Stomach (tissue), 19 donors: ENCODE measurements at places on chromosomes 16 and 17. TPM values are rescaled to one million over a fixed set of nuclear protein-coding genes. Genes with fewer than 3 reads are reported as not detected.

The MPP2 gene
- total RNA-seq: 5.1 TPM

DNA sequence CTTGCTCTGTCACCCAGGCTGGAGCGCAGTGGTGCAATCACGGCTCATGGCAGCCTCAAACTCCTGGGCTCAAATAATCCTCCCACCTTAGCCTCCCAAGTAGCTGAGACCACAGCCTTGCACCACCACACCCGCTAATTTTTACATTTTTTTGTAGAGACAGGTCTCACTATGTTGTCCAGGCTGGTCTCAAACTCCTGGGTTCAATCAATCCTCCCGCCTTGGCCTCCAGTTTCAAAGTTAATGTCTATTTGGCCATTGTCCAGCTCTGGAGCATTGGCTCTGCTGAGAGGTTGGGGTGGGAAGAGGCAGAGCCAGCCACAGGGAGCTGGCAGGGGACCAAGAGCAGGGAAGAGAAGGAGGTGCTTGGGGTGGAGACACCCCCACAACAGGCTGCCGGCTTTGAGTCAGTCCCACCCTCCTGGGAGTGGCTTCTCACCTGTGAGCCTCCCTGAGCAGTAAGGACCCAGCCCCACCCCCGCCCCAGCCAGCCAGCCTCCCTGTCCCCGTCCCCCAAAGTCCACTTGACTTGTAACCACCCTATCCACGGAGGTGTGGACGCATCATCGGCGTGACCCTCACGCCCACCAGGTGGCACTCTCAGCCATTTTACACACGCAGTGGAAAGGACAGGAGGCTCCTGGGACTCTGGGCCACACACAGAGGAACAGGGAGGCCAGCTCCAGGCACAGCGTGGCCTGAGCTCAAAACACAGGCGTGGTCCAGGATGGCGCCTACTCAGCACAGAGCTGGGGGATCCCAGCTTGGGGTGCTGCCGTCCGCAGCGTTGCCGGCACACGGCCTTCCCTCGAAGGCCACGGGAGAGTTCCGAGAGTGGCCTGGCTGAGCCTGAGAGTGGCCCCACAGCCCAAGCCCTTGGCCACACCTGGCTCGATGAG is 22.8 kb upstream of the PVALEF start:
- H3K27me3 ChIP-seq: no peaks in the 10 kb centered on the region
- no peak overlapping the region for H3K4me3 ChIP-seq
- no peaks in the 10 kb centered on the region for H3K36me3 ChIP-seq
- peaks cover 18% of the 10 kb centered on the region for H3K4me1 ChIP-seq
- DNase-seq: peak; percentile 87

The CTRB2 gene
- total RNA-seq: not detected

The ESRP2 gene
- total RNA-seq: 76.3 TPM

The TMEM100 gene
- 23.2 TPM for total RNA-seq

- H3K4me3 ChIP-seq: no peak overlapping the region
- no peaks in the 10 kb centered on the region for H3K36me3 ChIP-seq
- no peak overlapping the region for H3K27ac ChIP-seq
- no peaks in the 10 kb centered on the region for H3K4me1 ChIP-seq
These were observed 29.5 kb downstream of the NOS2 start for GRCh38 chr17:27770877-27771276.

DNA sequence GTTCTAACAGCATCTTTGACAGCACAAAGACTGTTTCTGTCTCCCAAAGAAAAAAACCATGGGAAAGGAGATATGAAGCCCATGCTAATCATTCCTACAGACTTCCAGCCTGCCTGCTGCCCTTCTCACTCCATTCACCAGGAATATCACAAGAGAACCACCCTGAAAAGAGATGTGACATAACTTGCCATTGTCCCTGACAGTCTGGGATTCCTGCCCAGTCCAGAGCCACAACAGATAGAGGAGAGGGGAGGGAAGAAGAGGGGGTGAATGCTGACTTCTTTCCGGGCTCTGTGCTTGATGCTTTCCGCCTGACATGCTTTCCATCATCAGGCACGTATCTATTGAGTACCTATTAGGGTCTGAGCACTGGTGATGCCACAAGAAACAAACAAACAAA is 31.6 kb upstream of the ASIC2 start:
- no peaks in the 10 kb centered on the region for H3K36me3 ChIP-seq
- H3K4me1 ChIP-seq: no peaks in the 10 kb centered on the region
- no peak overlapping the region for H3K27ac ChIP-seq
- H3K4me3 ChIP-seq: no peak overlapping the region

GRCh38 chr16:11016993-11017392 is 72.6 kb downstream of the CLEC16A start:
- peaks cover 25% of the 10 kb centered on the region for H3K36me3 ChIP-seq
- peaks cover 16% of the 10 kb centered on the region for H3K4me1 ChIP-seq
- H3K27me3 ChIP-seq: no peaks in the 10 kb centered on the region
- H3K4me3 ChIP-seq: no peak overlapping the region
- peak overlapping the region; percentile 33 for H3K27ac ChIP-seq

DNA sequence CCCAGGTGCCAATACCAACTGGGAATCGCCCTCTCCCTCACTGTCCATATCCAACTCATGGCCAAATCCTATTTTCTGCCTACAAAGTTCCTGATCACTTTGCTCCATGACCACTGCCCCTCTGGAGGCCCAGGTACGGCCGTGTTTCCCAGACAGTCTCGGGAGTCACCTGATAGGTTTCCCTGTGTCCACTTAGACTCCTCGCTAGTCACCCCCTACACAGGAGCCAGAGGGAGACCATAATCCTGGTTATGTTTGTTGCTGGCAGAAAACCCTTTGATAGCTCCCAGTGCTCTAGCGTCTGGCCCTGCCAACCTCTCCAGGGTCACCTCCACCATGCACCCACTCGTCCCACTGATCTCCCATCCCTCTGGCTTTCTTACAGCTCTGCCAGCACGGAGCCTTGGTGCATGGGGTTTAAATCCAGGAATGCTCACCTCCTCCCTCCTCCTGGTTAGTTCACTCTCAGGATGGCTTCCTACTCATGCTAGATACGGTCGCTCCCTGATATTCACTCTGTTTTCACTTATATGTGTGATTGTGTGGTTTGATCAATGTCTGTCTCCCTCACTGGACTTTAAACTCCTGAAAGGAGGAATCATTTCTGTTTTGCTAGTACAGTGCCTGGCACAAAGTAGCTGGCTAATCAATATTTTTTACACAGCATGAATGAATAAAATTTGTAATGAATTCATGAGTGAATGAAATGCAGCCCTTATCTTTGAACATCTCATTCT is 7.5 kb upstream of the CALB2 start:
- no peaks in the 10 kb centered on the region for H3K36me3 ChIP-seq
- DNase-seq: no peak
- peaks cover 36% of the 10 kb centered on the region for H3K27me3 ChIP-seq
- H3K4me3 ChIP-seq: no peak overlapping the region

DNA sequence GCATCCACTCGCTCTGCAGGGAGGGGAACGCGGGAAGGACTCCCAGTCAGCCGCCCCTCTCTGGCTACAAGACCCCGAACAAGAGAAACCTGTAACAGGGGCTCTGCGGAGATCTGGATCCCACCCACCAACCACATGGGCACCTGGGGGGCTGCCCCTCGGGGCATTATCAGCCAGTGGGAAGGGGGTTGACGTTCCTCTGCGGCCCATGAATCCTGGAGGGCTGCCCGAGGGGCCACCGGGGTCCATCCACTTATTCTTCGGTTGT is 1.8 kb upstream of the PCGF2 start:
- H3K4me3 ChIP-seq: peak overlapping the region; percentile 83
- peak overlapping the region; percentile 90 for H3K27ac ChIP-seq
- peaks cover 82% of the 10 kb centered on the region for H3K4me1 ChIP-seq
- no peaks in the 10 kb centered on the region for H3K27me3 ChIP-seq

DNA sequence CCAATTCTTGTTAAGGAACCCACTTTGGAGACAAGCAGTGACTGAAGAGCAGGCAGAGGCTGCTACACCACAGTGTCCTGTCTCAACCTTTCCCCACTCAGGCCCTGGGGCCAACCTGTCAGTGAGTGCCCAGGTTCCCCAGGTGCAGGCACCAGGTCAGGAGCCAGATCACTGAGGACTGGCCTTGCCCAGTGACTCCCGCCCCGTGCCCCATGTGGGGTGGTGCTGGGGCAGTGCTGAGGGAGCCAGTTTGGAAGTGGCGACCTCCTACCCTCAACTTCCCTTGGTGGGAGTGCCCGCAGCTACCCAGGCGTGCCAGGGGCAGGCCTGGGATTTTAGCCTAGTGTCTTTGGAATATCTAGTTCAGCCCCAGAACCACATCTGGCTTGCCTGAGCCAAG is 29.3 kb downstream of the SREBF1 start:
- H3K4me1 ChIP-seq: peaks cover 26% of the 10 kb centered on the region
- peaks cover 77% of the 10 kb centered on the region for H3K36me3 ChIP-seq

DNA sequence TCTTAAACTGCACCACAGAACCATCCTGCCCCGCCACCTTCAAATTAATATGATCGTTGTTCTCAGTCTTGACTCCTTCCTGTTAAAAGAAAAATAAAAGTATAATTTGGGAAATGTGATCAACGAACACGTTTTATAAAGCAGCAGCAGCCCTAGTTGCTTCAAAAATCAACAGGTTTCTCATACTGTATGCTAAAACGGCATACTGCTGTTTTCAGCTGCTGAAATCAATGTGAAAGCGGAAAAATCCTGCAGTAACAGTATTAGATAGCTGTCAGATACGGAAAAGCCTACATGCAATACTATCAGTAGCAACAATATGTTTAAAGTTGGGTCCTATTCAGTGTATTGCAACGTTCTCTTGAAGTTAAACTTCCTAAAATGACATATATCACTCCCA is 1.6 kb downstream of the SUMO2 start:
- H3K36me3 ChIP-seq: peaks cover 40% of the 10 kb centered on the region
- no peak overlapping the region for H3K27ac ChIP-seq
- peak overlapping the region; percentile 98 for H3K4me3 ChIP-seq
- H3K4me1 ChIP-seq: peaks cover 21% of the 10 kb centered on the region
- no peak for DNase-seq

DNA sequence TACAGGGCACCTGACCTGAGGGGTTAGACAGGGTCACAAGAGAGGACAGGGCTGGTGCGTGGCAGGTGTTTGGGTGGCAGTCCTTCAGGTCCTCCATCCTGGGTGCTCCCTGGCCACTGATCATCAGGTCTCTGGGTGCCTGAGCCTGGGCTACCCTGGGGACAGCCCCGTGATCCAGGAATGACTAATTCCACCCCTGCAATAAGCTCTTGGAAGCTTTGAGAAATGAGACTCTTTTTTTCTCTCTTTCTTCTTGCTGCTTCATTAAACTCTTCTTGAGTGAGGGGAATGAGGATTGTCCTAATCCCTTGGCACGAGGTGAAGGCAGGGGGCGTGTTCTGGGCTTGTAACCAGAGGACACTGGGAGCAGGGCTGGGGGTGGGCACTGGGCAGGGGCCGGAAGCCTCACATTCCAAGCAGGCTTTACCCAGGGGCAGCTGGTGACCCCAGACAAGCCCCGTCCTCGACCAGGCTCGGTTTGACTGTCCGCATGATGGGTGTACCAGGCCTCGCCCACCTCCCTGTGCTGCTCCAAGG is 21.4 kb upstream of the SPNS2 start:
- peak overlapping the region; percentile 79 for H3K27ac ChIP-seq
- H3K36me3 ChIP-seq: no peaks in the 10 kb centered on the region

The ABCC11 gene
- total RNA-seq: not detected

GRCh38 chr17:41009301-41009760 is 403 bp upstream of the KRTAP3-1 start:
- H3K4me3 ChIP-seq: no peak overlapping the region
- H3K27ac ChIP-seq: no peak overlapping the region
- no peak for DNase-seq
- H3K27me3 ChIP-seq: no peaks in the 10 kb centered on the region

GRCh38 chr16:89498839-89499238 is 8.5 kb upstream of the ANKRD11 start:
- no peak for DNase-seq
- peaks cover 12% of the 10 kb centered on the region for H3K36me3 ChIP-seq
- H3K27me3 ChIP-seq: no peaks in the 10 kb centered on the region
- no peak overlapping the region for H3K4me3 ChIP-seq

DNA sequence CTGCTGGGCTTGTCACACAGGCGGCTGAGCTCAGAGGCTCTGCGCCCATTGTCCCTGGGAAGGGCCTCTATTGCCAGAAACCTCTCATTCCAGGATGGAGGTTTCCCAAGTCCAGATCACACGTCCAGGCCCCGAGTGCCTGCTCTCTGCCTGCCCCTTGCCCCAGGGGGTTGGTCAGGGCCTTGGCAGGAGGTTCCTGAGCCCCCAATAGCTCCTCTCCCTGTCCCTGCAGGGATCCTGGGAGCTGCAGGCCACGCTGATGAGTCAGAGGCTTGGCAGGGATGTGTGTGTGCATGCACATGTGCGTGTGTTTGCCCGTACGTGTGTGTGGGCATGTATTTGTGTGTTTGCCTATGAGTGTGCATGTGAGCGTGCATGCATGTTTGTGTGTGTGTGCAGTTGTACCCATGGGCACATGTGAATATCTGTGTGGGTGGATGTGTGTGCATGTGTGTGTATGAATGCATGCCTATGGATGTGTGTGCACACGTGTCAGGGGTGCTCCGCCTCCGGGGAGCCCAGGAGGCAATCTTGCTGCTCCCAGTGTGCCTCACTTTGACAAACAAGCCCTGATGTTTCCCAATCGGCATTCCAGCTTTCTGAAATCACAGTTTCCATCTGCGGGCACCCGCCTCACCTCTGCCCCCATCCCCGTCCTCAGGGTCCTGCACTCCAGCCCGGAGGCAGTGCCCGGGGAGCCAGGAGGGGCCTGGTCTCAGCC is 98.4 kb upstream of the GSE1 start:
- peak; percentile 87 for DNase-seq
- peaks cover 27% of the 10 kb centered on the region for H3K4me1 ChIP-seq

- DNase-seq: no peak
- H3K27me3 ChIP-seq: no peaks in the 10 kb centered on the region
- no peaks in the 10 kb centered on the region for H3K36me3 ChIP-seq
- H3K27ac ChIP-seq: no peak overlapping the region
- H3K4me1 ChIP-seq: no peaks in the 10 kb centered on the region
These were observed 15.4 kb upstream of the HSBP1 start for GRCh38 chr16:83792391-83792790.

The XYLT1 gene
- 9.4 TPM for total RNA-seq

GRCh38 chr17:78988152-78988551 is 8.4 kb upstream of the LGALS3BP start:
- peaks cover 33% of the 10 kb centered on the region for H3K4me1 ChIP-seq
- H3K27me3 ChIP-seq: no peaks in the 10 kb centered on the region
- H3K36me3 ChIP-seq: peaks cover 34% of the 10 kb centered on the region
- H3K27ac ChIP-seq: peak overlapping the region; percentile 91
- H3K4me3 ChIP-seq: no peak overlapping the region

- H3K27ac ChIP-seq: peak overlapping the region; percentile 84
- H3K27me3 ChIP-seq: peaks cover 12% of the 10 kb centered on the region
- H3K4me3 ChIP-seq: peak overlapping the region; percentile 72
- H3K36me3 ChIP-seq: no peaks in the 10 kb centered on the region
These were observed 392 bp upstream of the HID1 start for GRCh38 chr17:74972973-74973328.

GRCh38 chr17:2693561-2694380 is 17.8 kb downstream of the CLUH start:
- H3K36me3 ChIP-seq: peaks cover 94% of the 10 kb centered on the region
- peaks cover 16% of the 10 kb centered on the region for H3K4me1 ChIP-seq
- no peaks in the 10 kb centered on the region for H3K27me3 ChIP-seq
- H3K4me3 ChIP-seq: no peak overlapping the region
- H3K27ac ChIP-seq: no peak overlapping the region
